Muscle of back (tissue), 13 donors: ENCODE measurements at places on chromosomes 11 and 22. TPM values are rescaled to one million over a fixed set of nuclear protein-coding genes. Genes with fewer than 3 reads are reported as not detected.

DNA sequence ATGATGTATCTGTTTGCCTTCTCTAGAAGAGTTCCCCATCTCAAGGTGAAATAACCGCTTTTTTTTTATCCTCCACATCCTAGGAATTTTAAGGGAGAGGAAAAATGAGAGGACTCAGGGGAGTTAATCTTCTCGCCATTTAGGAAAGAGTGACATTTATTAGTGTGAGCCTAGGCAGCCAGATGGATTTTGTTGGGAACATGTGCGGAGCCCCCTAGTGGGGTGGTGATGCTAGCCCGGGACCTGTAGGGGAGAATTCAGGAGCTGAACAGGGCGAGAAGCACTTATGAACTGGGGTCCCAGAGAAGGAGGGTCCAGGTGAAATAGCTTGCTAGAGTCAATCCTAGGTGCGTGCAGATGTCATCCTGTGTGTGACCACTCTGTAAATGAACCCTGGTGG lies 10.7 kb downstream of the IL17RA start:
- no peak for DNase-seq

RFPL1 gene
- 0.36 TPM for polyA plus RNA-seq

DNA sequence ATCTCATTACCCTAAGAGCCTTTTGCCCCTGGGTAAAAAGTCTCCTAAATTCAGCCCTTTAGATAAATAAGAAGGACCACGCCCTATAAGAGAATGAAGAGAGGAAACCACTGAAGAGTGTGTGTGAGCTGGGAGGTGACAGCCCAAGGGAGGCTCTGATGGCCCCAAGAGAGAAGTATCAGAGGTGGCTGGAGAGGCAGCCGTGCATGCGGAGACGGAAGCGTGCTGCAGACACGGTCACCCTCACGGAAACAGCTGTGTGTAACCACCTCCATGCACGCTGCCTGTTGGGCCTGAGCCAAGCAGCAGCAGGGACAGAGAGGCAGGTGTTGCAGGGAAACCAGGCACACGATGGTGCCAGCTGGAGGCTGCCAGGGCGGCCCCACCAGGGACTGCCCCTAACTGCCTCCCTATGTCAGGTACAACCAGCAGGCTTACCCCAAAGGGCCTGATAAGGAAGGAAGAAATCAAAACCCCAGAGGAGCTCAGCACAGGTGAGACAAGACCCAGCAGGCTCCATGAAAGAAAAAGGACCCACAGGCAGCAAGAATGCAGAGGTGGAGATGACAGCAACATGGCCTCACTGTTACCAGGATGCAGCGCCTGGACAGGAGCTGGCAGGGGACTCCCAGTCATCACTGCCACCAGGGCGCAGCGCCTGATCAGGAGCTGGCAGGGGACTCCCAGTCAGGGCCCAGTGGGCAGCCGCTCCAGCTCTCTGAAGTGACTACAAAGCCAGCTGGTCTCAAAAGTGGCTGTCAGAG lies 7.8 kb downstream of the LARGE2 start:
- DNase-seq, result no peak

HTR3A gene
- polyA plus RNA-seq, result 0.17 TPM

SLC15A3 gene
- 23.2 TPM for polyA plus RNA-seq

CD82 gene
- polyA plus RNA-seq, result 56.5 TPM

APOL3 gene
- 14.0 TPM for polyA plus RNA-seq

GRCh38 chr11:69642549-69642912 lies 1.6 kb downstream of the CCND1 start:
- DNase-seq, result no peak

OR8G1 gene
- not detected for polyA plus RNA-seq

- no peak for DNase-seq
Measured at GRCh38 chr11:86497310-86497709, 122.6 kb downstream of the CCDC81 start.

LMO2 gene
- polyA plus RNA-seq, result 13.6 TPM

DNA sequence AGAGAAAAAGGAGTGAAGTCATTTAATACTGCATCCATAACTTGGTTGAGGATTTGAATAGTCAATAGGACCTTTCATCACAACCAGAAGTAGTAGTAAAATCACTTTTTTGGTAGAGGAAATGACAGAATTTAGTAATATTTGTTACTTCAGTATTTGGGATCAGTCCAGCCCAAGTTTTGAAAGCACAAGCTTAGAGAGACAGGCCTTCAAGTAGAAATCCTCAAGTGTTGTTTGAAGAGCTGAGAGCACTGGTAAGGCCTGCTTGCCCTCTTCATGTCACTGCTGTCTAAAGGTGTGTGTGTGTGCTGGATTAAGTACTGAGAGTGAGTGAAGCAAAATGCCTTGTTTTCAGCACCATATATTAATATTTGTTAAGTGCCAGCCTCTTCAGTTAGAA lies 137.3 kb downstream of the WNT11 start:
- no peak for DNase-seq

DNA sequence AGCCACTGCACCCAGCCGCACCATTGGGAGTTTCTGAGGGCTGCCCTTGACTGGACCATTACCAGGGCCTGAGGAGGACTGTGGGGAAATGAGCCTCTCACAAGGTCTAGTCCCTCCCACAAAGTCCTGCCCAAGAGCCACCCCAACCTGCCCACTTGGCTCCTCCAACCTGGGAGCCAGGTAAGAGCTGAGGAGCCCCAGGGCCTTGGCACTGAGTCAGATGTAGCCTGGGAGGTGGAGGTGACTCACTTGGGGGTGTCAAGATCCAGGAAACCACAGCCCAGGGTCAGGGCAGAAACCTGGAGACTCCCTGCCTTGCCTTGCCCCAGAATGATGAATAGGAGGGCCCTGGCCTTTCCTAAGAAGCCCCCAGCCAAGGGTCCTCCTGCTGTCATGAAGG lies 25.8 kb upstream of the P2RY2 start:
- no peak for DNase-seq

DNA sequence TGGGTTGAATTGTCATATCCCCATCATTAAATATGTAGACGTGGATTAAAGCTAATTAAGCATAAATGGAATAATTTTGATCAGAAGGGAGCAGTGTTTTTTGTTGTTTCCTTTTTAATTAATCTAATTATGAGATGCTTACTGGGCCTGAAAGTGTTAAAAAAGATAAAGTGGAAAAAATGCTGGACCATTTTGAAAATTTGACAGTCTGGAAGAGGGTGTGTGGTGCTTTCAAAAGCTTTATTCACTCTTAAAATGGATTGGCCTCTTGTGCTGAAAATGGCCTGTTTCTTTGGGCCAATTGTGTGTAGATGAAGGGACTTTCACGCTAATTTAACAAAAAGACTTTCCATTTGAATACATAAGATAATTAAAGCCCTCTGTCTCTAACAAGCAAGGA lies 1.8 kb downstream of the TNRC6B start:
- peak; percentile 60 for DNase-seq
